ENCODE measurements at places on chromosomes 5 and 9.

GRCh38 chr9:22446950-22447617 is 460 bp downstream of the DMRTA1 start:
- DNase-seq: no peak

DNA sequence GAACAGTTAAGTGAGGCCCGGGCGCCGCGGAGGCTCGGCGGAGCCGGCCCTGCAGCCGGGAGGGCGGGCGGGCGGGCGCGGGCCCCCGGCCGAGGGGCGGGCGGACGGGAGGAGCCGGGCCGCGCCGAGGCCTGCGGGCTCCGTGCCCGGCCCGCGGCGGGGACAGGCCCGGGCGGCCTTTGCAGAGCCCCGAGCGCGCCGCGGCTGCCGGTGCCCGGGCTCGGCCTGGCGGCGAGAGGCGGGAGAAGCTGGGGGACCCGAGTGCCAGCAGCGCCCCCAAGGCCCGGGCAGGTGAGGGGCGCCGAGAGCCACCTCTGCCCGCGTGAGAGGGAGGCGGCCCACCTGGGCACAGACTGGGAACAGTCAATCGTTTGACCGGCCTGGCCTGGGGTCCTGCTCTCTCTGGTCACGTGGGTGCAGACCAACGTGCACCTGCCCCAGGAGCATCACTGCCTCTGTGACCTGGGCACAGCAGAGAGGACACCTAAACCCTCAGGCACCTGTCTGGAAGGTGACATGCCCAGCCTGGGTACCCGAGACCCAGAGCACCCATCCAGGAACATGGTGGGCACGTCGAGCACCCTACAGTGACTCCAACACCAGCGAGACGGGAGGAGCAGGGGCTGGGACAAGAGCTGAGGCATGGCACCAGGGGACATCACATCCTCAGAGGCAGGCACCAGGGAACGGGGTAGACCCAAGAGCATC is 531 bp downstream of the MVB12B start:
- no peak for DNase-seq

GRCh38 chr5:132053483-132053882 is 7.0 kb upstream of the IL3 start:
- DNase-seq: no peak

- DNase-seq: no peak
These were observed 105.8 kb downstream of the DOCK2 start for GRCh38 chr5:169742771-169743296.

GRCh38 chr9:89732939-89733324 is 128.1 kb downstream of the GADD45G start:
- DNase-seq: no peak

DNA sequence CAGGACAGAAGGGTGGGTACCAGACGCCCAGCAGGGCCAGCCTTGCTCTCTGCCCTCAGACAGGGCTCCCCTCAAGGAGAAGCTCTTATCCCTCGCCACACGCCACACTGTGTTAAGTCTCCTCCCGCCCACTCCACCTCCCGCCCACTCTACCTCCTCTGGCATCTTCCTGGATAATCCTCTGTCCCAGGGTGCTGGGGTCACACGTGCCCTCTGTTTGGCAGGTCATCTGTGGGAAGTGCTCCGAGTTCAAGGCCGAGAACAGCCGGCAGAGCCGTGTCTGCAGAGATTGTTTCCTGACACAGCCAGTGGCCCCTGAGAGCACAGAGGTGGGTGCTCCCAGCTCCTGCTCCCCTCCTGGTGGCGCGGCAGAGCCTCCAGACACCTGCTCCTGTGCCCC is 26.0 kb upstream of the SUSD3 start:
- no peak for DNase-seq

DNA sequence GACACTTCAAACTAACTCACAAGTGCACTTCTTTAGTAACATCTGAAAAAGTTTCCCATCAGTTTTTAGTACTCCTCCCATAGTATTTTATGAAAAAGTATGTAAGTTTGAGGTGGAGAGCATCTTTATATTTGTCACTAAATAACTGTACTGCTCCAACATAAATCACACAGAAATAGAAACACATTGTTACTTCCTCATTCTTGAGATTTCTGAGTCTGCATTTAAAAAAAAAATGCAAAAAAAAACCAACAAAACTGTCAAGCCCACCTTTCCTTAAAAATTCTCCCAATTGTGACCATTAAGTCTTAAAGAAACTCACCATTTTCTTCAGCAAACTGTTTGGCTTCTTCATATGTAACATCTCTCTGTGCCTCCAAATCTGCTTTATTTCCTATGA is 18.7 kb downstream of the RAB14 start:
- no peak for DNase-seq

GRCh38 chr9:131255676-131256197 is 20.6 kb downstream of the FAM78A start:
- no peak for DNase-seq

DNA sequence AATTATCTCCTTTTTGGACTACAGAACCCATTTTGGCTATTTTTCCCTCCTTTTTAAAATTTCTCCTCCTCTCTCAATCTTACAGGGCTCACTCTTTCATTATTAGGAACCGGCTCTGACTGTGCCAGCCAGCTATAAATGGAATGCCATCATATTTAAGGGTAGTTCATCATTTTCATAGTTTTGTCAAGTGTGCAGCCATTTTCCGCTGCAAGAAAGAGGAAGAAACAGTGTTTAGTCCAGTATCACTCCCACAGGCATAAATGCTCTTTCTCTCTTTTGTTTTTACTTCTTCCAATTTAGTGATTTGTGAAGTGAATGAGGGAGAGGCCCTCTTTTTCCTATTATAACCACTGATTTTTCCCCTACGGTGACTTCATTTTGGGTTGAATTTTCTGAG is 290.0 kb downstream of the NR3C1 start:
- DNase-seq: no peak

- DNase-seq: no peak
These were observed 63.6 kb downstream of the NUDT12 start for GRCh38 chr5:103498800-103499551.

DNA sequence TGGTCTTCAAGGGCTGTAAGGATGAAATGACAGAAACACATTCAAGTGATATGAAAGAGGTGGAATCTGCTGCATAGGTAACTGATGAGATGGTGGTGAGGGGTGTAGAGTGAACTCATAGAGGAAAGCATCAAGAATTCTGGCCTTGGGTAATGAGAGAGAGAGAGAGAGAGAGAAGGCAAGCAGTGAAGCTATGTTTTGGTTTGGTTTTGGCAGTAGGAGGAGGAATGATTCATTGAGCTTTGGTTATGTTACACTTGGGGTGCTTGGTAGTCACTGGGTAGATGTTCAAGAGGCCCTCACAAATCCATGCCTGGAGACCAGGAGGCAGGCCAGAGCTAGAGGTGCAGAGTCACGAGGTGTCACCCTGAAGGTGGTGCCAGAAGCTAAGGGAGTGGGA is 89.5 kb downstream of the EGFLAM start:
- no peak for DNase-seq

GRCh38 chr5:133830281-133830680 is 138.1 kb downstream of the C5orf15 start:
- no peak for DNase-seq

GRCh38 chr9:34025062-34025461 is 23.6 kb downstream of the UBAP2 start:
- DNase-seq: no peak

DNA sequence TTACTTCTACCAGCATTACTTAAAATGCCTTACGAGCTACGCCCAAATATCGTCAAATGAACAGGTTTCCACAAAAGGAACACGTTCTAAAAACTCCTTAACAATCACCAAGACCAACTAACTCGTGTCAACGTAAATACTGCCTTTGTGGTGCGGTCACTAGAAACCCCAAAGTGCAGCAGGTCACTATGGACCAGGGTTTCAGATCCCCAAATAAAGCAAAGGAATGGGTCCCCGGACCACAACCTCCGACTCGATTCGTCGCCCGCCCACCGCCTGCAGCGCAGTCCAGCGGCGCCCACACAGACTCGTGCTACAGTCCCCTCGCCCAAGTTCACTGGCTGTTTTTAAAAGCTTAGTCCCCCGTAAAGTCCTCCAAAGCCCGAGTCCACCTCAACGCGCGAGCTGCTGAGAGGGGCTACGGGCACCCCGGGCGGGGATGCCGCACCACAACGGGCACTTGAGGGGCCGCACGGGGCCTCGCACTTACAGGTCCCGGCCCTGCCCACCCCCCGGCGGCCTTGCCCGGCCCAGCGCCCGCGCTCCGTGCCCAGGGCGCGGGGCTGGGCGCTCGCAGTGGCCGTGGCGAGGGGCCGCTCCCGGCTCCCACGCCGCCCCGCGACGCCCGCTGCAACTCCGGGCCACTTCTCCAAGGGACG is 1.1 kb downstream of the NFIB start:
- no peak for DNase-seq

DNA sequence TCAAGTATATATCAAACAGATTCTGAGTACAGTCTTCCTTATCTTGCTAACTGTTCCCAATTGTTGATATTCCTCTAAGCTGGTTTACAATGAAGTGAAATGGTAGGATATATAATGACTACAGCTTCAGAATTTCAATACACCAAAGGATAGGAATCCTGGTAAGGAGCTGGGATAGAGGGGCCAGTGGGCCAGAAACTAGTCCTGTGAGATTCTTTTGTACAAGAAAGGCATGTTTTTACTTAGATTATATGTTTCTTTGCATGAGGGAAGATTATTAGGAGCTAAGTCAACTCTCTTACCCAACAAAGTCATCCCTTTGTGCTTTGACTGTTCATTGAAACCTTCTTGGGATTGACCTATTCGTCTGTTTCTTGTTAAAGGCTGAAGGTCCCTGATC is 435.7 kb downstream of the PLK2 start:
- no peak for DNase-seq

DNA sequence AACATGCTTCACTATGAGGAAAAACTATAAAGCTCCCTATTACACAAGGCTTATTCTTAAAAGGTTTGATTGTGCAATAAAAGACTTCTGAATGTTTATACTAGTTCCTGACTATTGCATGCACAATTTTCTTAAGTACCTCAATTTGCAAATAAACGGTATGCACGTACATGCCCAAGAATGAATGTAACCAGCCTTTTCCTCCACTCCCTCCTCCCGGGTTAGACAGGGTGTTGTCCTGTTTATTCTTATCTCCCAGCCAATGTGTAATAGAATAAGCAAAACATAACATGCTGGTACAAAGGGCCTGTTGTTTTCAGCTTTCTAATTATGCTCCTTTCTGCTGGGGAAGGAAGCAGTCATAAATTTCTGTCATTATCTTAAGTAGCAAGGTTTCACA is 79.1 kb downstream of the AOPEP start:
- DNase-seq: no peak

GRCh38 chr9:90423661-90424193 is 218.9 kb downstream of the DIRAS2 start:
- DNase-seq: no peak

- DNase-seq: no peak
These were observed 654.3 kb downstream of the ANXA1 start for GRCh38 chr9:73805853-73806458.

- no peak for DNase-seq
These were observed 95.7 kb downstream of the LPAR1 start for GRCh38 chr9:110942522-110942921.

DNA sequence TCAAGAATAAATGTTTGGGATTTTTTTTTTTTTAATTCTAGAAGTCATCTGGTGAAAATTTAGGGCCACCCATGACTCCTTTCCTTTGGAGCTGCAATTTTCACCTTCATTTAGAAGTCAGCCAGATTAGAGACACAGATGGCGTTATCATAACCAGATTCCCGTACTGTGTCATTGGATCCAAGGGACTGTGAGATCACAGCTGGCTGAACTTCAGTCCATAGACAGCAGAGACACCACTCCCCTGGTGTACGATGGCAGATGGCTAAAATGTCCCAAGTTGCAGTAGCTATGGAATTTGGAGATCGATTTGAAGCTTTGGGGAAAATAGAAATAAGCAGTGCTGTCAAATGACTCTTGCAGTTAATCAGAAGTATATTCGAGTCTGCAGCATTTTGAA is 216.3 kb downstream of the RFK start:
- DNase-seq: no peak

DNA sequence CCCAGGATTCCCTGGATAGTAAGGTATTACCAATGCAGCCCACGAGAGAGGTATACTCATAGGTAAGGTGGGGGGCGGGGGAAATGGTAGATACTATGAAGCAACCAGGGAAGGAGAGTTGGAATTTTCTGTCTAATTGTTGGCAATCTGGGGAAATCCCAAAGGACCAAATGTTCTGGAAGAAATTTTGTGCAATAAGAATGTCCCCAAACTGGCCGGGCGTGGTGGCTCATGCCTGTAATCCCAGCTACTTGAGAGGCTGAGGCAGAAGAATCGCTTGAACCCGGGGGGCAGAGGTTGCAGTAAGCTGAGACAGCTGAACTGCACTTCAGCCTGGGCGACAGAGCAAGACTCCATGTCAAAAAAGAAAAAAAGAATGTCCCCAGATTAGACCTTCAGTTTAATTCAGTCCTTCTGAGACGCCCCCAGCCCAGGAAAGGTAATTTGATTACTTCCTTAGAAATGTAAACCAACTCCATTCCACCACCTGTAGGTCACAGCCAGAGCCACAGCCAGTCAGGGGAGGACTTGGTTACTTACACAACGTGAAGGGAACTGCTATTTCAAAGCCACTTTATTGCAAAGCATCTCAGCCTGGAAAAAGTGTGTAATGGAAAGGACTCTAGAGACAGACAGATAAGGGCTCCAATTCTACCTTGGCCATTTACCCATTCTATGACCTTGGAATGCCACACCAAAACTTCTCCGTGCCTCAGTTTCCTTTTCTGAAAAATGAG is 50.0 kb upstream of the KLF4 start:
- no peak for DNase-seq

- no peak for DNase-seq
These were observed 108.0 kb upstream of the RAD23B start for GRCh38 chr9:107175041-107175440.

DNA sequence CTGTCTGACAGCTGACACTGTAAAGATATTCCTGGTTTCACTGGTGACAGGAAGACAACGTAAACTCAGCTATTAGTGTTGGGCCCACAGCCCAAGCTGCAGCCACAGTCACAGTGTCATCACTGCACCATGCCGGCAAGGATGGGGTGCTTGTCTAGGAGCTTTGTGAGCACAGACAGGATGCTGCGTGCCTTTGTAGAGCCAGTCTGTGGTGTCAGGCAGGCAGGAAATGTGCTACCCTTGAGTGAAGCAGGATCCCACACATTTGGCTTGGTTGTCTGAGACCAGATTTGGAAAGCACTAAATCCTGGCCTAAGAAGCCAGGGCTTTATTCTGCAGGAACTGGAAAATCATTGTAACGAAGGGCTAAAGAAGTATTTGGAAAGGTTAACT is 121.6 kb upstream of the ADAMTS16 start:
- DNase-seq: no peak

- DNase-seq: no peak
These were observed 109.6 kb downstream of the PIK3R1 start for GRCh38 chr5:68325065-68325580.

GRCh38 chr5:154384480-154385235 is 61.1 kb upstream of the SAP30L start:
- DNase-seq: peak; percentile 12

- DNase-seq: no peak
These were observed 164.7 kb downstream of the CHSY3 start for GRCh38 chr5:130068988-130069387.

GRCh38 chr5:170362102-170362501 is 27.1 kb downstream of the KCNMB1 start:
- DNase-seq: no peak

GRCh38 chr5:151862811-151863472 is 61.7 kb downstream of the GLRA1 start:
- DNase-seq: no peak
